Stimulated activated CD4-positive, alpha-beta T cell treated with anti-CD3 and anti-CD28 coated beads, Interleukin-2, amount 100 ng/mL, for 48 hours (primary cell): ENCODE measurements at places on chromosomes 5 and 9.

- no peak for DNase-seq
These were observed 170.2 kb upstream of the HMHB1 start for GRCh38 chr5:143641549-143642355.

GRCh38 chr9:23841304-23841703 is 15.3 kb upstream of the ELAVL2 start:
- no peak for DNase-seq

DNA sequence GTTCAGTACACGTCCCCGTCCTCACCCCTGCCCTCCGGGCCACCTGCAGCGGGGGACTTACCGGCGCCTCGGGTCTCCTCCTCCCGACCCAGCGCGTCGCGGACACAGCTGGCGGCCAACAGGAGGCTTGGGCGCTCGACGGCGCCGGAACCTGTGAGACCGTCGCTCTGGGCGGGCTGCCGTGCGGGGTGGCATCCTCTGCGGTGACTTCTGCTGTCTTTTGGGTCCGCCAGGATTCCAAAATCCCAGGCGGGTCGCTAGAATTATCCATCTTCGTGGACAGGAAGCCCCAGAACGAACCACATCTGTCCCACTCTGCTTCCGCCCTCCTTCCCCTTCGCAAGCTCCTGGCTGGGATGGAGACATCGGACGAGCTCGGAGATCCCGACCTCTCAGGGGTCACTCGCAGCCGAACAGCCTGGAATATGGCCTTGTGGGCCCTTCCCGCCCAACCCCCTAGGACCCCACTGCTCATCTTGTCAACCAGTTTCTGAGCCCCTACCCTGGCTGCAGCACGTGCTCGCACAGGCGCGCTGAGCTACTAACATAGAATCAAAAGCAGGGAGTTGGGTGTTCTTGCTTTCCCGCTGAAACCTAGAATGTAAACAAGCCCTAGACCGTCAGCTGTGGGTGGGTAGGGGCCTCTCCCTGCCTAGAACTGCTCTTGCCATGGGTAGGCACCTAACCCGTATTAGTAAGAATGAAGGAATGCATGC is 947 bp upstream of the MARCHF3 start:
- peak; percentile 16 for DNase-seq

- no peak for DNase-seq
These were observed 28.0 kb upstream of the FCN1 start for GRCh38 chr9:134945509-134946275.

DNA sequence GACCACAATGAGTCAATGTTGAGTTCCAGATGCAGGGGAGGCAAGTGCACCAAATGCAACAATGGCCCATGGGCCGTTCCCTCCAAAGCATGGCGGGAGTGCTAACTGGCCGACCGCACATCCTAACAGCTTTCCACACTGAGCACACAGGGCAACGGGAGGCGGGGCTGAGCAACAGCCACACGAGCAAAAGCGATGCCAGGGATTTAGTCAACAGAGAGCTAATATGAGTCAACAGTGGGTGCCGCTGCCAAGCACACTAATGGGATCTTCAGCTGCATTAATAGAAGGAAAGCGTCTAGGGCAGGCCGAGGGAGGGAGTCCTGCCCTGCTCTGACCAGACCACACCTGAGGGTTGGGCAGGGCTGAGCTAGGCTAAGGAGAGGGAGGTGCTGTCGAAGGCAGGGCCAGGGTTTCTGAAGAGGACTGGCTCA is 4.6 kb downstream of the EPB41L4B start:
- no peak for DNase-seq

DNA sequence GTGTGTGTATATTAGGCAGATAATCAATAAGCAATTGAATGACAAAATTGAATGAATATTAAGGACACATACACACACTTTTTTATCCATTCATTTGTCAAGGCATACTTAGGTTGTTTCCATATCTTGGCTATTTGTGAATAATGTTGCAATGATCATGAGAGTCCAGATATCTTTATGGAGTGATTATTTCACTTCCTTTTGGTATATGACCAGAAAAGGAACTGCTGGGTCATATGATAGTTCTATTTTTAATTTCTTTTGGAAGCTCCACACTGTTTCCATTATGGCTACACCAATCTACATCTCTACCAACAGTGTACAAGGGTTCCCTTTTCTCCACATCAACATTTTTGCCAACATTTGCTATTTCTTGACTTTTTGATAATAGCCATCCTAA is 137.7 kb upstream of the PAPPA start:
- no peak for DNase-seq

DNA sequence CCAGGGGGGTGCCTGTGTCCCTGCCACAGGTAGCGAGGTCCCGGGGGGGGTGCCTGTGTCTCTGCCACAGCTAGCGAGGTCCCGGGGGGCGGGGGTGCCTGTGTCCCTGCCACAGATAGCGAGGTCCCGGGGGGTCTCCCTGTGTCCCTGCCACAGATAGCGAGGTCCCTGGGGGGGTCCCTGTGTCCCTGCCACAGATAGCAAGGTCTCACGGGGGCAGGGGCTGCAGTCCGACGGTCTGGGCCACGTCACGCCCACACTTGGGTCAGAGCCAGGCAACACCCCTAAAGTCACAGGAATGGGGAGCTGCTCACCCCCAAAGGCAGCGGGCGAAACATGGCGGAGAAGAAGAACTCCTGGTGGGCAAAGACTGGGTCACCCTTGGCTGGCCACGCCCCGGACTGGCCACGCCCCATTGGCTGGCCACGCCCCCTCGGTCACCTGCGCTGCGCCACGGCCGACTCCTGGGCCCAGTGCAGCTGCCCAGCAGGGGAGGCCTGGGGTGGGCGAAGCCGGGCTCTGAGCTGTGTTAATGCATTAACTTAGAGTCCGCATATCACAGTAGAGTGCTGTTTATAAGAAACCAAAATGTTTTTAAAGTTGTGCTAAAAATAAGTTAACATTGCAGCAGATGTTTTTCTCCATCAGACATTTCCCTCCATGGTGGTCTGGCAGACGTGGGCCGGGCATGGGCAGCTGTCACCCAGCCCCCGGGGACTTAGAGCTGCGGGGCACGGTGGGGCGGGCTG is 7.0 kb downstream of the NOXA1 start:
- no peak for DNase-seq

- no peak for DNase-seq
These were observed 7.5 kb upstream of the DPYSL3 start for GRCh38 chr5:147517383-147517782.

DNA sequence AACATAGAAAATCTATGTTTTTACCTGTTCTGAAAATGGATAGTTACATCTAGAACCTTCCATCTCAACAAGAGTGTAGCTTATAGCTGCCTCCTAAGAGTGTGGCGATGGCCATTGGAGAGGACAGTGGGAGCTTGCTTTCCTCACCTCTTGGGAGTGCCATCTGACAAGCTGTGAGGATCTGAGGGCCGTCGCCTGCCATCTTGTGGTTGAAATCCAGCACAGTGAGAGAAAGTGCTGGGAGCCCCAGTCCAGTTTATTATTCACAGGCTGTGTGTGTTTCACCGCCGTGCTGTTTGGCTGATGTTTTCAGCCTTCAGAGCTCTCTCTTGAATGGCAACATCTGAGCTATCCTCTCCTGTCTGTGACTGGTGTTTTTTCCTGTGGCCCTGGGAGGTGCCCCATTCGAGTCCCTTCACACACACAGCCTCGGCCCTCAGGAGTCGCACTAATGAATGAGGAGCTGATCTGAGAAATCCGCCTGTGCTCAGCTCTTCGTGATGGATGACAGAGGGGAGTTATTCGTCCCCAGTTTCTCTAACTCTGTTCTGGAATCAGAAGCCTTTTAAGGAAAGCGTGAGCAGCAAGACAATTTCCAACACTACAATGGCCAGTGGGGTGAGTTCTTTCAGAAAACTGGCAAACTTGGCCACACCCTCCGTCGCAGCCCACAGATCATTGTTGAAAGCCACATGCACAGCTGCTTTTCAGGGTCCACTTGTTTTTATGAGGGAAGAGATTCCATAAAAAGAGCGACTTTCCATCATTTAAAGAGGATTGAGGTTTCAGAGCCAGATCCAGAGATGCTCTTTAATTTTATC is 170.3 kb downstream of the PDZD2 start:
- no peak for DNase-seq

- no peak for DNase-seq
These were observed 87.0 kb upstream of the ACTBL2 start for GRCh38 chr5:57569601-57570000.

DNA sequence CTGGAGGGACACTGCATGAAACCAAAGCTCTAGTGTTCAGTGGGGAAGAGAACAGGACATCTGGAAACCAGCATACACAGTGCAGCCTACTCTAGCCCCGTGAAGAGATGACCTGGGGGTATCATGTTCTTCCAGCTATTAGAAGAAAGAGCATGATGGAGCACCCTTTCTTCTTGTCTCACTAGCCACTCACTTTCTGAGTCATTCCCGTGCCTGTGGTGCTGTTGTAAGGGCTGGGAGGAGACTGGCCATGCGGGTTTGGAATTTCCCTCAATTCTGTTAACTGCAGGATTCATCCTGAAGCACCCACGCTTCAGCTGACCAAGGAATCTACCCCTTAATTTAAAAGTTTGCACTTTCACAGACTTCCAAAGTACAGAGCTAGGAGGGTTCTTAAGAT is 137.0 kb downstream of the COL23A1 start:
- no peak for DNase-seq

GRCh38 chr9:14849851-14850250 is 60.4 kb downstream of the FREM1 start:
- no peak for DNase-seq

DNA sequence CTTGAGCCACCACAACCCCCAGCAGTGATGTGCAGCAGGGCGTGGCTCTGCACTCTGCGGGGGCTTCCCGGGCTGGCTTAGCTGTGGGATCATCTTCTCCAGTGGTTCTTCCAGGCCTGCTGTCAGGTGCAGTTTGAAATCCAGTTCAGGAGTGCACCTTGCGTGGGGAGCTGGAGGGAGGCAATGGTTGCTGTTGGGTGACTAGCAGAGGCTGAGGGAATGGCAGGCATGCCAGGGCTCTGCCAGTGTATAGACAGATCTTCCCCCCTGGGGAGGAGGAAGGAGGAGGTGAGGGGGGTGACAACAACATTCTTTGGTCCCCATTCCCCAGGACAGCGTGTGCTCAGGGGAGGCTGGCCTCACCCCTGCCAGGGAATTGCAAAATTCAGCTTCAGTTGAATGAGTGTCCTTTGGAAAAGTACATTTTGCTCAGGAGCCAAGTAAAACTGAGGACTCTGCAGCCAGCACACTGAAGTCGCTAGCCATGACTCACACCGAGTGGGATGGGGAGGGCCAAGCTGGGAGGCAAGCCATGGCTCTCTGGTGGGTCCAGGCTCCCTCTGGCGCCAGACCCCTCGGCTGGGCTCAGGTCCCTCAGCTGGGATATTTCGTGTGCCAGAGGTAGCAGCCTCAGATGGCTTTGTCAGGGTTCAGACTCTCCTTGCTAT is 35.0 kb downstream of the ERGIC1 start:
- DNase-seq, result no peak

- no peak for DNase-seq
These were observed 53.0 kb upstream of the CNTLN start for GRCh38 chr9:17081814-17082213.

GRCh38 chr5:43771611-43772031 is 168.6 kb downstream of the NNT start:
- DNase-seq, result no peak

DNA sequence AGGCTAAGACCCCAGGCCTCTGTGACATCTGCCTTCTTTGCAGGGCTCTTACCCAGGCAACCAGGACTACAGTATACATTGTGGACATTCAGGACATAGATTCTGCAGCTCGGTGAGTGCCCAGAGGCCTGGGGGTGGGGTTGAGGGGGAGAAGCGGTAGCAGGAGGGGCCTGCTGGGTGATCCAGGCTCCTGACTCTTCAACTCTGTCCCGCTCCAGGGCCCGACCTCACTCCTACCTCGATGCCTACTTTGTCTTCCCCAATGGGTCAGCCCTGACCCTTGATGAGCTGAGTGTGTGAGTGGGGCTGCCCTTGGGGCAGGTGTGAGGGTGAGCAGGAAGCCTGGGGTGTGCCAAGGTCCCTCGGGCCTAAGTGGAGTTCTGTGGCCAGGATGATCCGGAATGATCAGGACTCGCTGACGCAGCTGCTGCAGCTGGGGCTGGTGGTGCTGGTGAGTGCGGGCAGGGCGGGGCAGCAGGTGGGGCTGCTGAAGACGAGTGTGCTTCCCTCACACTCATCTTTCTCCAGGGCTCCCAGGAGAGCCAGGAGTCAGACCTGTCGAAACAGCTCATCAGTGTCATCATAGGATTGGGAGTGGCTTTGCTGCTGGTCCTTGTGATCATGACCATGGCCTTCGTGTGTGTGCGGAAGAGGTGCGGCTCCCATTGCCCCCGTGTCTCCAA is 19.8 kb downstream of the GPRIN1 start:
- no peak for DNase-seq

DNA sequence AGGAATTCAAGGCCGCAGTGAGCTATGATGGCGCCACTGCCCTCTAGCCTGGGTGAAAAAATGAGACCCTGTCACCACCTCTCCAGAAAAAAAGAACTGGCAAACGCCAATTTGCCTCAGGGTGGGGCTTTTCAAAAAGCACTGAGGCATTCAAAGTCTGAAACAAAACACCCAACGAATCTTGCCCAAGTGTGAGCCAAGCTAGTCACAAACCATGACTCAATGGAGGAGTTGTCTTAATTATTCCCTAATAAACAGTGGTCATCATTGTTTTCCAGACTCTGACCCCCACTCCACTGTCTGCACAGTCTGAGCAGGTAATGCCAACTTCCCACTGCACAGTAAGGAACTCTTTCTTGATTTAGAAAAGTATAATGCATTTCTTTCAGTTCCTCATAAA is 16.8 kb downstream of the FRMD3 start:
- no peak for DNase-seq

DNA sequence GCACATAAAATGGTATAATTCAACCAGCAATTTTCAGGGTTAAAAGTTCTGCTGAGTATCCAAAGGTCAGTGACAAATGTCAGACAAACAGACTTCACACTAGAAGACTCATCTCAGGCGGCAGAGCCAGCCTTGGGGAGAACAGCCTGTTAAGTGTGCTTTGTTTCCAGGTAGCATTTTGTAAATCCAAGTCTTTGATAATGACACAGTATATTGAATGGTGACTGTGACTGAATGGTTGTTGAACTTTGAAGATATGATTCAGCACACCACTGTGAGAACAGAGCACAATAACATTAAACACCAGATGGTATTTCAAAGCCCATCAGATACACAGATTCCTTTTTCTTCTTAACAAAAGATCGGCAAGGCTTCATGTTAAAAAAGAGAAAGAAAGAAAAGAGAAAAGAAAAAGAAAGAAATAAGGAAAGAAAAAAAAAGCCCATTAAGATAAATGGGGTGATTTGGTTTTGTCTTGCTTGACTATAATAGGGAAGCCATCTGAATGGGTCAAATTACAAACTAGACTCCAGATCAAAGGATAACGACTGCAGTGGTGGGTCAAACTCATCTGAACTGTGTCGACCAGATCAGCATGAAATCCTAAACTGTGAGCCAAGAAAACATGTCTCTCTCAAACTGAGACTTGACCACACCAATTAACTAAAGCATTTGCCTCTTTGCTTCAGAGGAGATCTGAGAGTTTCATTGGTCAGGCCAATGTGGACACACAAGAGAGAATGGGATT is 313.0 kb upstream of the ZNF608 start:
- no peak for DNase-seq

- DNase-seq, result no peak
These were observed 753.2 kb upstream of the RIOK2 start for GRCh38 chr5:97936231-97936630.

GRCh38 chr5:150578781-150579461 is 61.5 kb upstream of the SYNPO start:
- no peak for DNase-seq

- no peak for DNase-seq
These were observed 102.5 kb upstream of the TNC start for GRCh38 chr9:115220319-115221005.

- DNase-seq, result no peak
These were observed 34.4 kb upstream of the GNE start for GRCh38 chr9:36292641-36293040.
